Fibroblast of pulmonary artery (primary cell): ENCODE measurements at places on chromosomes 1 and 21.

DNA sequence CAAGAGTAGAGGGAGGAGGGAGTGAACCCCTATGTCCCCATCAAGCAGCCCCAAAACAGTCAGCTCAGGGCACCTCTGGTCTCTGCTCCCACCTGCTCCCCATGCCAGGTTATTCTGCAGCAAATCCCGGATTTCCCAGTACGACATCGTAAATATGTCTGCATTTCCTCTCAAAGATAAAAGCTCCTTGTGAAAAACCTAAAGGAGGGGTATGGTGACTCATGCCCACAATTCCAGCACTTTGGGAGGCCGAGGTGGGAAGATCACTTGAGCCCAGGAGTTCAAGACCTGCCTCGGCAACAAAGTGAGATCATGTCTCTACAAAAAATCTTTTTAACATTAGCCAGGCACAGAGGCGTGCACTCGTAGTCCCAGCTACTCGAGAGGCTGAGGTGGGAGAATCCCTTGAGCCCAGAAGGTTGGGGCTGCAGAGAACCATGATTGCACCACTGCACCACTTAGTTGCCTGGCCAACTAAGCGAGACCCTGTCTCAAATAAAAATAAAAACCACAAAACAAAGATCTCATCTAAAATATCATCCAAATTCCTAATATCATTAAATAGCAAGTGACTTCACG, 7.1 kb downstream of the ACOT7 start:
- peak; percentile 71 for DNase-seq

DNA sequence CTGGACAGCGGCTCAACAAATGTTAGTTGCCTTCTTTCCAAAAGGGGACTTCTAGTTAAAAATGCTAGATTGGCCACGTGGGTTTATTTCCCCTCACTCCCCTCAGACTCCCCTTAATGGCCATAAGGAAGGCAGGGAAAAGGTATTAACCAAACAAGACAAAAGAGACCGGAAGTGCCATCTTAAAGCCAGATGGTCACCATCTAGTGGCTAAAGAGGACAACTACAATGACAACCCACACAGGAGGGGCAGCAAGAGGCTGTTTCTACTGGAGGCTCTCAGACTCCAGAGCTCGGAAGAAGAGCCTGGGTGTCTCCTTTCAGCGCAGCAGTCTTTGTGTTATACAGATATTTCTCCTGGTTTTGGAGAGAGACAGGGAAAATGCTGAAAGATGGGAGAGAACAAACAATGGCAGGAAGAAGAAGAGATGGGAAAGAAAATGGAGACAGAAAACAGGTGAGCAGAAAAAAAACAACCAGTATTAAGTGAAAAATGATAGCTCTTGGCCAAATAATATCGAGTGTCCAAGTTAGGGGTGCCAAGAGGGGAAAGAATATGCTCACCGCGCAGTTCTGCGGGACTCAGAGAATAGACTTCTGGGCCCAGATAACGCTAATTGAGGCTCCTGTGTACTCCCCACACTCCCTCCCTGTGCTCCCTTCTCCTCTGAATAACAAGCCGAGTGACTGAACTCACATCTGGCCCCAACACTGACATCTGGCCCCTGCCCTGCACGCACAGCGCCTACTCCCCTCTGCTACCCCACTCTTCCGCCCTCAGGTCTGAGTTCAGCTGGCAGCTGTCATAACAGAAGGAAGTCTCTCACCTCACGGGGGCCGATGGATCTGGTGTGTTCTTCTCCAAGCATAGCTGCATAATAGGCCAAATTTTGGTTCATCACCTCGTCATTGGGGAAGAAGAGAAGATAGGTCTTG, 9.6 kb downstream of the P3H1 start:
- DNase-seq: peak; percentile 76

DNA sequence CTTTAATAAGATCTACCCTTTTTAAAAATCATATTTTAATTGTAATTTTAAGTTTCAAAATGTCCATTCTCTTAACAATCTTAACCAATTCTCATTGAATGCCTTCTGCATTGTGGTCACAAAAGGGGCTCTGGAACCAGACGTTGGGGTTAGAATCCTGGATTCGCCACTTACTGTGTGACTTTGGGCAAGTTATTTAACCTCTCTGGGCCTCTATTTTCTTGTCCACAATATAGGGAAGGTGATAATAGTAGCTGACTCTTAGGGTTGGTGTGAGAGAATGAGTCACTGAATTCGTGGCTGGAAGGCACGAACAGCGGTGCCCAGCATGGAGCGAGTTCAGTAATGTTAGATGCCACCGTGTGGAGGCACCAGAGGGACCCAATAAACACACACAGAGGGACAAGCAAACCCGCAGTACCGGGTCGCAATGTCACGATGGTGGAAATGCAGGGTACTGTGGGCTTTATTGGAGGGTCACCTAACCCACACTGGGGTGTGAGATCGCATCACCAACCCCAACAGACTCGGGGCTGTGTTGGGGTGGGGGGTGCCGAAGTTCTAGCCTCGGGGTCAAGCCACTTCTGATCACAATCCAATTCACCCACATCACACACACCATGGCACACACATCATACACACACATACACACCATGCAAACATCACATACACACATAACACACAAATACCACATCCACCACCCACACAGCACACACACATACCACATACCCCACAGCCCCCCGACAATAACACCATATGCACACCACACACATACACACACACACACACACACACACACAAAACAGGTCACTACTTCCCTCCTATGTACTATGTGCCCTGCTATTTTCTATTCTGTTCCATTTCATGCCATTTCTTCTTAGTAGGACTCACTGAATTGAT, 27.0 kb upstream of the IFNAR2 start:
- no peak for DNase-seq

- DNase-seq: no peak
Observed at GRCh38 chr1:160629286-160630210, 17.3 kb downstream of the SLAMF1 start.

GRCh38 chr1:217585577-217585976, 45.3 kb downstream of the GPATCH2 start:
- peak; percentile 23 for DNase-seq

DNA sequence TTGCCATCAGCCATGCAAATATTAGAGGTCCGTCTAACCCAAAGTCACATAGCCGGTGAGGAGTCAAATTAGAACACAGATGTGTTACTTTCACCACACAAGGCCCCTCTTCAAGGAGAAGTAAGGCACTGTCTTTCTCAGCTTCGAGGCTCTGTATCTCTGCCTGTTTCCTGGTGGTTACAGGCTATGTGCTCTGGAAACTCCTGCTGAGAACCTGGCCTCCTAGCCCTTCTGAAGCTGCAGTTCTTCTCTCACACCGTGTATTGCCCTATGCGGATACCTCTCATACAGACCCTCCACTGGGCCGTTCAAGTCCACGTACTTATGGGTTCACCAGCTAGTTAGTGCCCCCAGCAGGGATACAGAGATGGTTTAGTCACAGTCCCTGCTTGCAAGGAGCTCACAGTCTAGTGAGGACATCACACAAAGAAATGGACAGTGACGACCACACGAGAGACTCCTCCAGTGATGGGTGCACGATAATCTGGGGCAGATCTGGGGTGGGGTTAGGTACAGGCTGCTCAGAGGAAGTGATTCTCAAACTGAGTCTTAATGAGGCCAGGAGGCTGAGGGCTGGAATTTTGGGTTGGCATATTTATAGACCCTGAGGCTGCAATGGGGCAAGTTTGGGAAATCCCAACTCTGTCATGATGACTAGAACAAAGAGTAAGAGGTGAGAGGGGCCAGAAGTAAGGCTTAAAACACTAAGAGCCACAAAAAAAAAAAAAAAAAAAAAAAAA, 22.8 kb upstream of the ELOA start:
- DNase-seq: no peak

GRCh38 chr1:115160728-115161127, 71.4 kb upstream of the TSPAN2 start:
- no peak for DNase-seq

- no peak for DNase-seq
Observed at GRCh38 chr1:3600354-3600753, 11.0 kb downstream of the MEGF6 start.

DNA sequence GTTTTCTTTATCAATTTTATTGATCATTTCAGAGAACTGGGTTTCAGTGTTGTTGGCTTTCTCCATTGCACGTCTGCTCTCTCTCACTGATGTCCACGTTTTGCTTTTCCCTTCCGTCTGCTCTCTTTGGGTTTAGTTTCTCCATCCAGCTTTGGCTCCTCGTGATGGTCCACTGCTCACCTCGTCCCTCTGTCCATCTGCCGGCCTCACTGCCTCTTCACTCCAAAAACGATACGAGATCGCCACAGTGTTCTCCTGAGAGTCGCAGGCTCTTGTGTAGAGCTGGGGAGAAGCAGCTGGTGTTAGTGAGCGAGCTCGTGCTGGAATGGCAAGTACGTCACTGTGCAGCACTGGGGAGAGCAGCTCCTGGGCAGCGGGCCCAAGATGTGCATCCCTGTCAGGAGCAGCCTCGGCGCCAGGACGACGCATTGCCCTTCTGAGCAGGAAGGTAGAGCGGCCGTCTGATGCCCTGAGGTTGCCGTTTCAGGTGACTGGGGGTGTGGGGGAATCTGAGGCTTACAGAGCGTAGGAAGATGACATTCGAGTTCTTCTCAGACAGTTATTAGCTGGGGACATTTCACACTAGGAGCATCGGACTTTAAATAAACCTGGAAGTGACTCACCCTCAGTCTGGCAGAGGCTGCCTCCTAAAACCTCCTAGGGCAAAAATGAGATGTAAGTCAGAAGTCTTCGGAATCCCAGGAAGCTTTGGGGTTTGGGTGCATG, 31.4 kb upstream of the PCBP3 start:
- DNase-seq: peak; percentile 82

- no peak for DNase-seq
Observed at GRCh38 chr1:15204931-15205330, 42.1 kb upstream of the FHAD1 start.

- no peak for DNase-seq
Observed at GRCh38 chr1:171139890-171140289, 45.2 kb upstream of the FMO2 start.

GRCh38 chr1:209455145-209455544, 128.4 kb upstream of the CAMK1G start:
- DNase-seq: no peak

DNA sequence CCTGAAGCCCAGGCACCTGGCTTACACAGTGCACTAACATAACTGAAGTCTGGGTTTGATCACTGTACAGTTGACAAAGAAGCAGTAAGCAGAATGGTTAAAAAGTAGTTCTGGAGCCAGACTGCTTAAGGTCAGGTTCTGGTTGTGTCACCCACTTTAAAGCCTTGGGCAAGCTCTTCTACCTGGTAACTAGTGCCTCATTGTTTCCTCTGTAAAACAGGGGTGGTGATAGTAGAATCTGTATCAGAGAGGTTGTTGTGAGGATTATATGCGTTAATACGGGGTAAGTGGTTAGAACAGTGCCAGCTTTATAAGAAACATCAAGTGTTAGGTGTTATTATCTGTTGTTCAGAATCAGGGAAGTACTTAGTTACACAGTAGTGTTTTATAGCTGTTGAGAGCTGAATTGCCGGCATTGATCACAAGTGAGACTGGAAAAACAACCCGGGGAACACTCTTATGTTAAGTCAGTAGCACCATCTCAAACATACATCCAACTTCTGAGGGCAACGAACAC, 3.7 kb downstream of the BACH1 start:
- DNase-seq: no peak

DNA sequence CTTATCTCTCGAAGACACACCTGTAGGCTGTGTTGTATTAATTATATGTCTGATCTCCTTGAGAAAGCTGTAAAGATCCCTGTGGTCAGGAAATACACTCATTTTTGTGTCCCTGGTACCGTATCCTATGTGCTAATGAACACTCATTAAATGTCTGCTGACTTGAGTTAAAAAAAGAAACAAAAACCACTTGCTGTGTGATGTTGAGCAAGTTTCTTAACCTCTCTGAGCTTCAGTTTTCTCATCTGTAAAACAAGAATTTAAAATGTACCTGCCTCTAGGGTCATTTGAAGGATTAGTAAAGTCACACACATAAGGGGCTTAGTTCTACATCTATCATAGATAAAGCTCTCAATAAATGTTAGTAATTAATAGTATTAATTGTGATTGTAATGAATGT, 91.3 kb downstream of the VWA5B1 start:
- no peak for DNase-seq

DNA sequence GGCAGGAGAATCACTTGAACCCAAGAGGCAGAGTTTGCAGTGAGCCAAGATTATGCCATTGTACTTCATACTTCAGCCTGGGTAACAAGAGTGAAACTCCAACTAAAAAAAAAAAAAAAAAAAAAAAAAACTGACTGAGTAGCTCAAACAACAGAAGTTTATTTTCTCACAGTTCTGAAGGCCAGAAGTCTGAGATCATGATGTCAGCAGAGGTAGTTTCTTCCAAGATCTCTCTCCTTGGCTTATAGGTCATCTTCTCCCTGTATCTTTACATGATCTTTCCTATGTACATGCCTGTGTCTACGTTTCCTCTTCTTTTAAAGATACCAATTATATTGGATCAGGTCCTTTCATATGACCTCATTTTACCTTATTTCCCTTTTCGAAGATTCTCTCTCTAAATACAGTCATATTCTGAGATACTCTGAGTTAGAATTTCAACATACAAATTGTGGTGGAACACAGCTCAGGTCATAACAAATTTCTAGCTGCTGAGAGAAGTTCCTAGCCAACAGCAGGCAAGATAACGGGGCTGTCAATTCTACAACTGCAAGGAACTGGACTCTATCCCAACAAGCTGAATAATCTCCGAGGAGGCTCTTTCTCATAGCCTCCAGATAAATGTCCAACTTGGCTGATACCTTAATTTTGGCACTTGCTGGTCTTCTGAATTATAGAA, 187.7 kb upstream of the ADAMTS5 start:
- DNase-seq: peak; percentile 57

- no peak for DNase-seq
Observed at GRCh38 chr1:30310966-30311742, 412.2 kb downstream of the MATN1 start.

DNA sequence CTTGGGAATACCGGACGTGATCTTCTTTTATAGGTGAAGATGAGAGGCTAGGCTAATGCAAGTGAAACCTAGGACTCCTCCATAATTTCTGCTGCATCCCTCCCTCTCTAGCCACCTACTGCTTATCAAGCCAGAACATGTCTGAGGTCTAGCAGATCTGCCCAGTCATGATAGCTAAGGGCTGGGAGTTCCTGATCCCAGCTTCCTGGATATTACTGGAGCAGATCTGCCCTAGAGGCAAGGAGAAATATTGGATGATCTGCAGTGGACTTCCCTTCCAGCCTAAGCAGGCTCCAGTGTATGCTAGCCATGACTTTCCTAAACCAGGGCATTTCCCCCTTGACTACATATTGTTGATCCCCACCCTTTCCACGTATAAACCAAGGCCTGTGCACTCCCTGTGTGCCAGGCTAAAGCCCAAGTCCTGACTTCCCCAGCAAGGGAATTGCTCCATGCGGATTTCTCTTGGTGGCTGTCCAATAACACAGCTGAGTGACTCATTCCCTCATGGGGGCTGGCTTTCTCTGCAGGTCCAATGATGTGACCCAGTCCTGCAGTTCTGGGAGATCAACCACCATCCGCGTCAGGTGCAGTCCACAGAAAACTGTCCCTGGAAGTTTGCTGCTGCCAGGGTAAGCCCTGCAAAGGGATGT, 15.5 kb upstream of the SARS1 start:
- DNase-seq: peak; percentile 89

- DNase-seq: no peak
Observed at GRCh38 chr1:171195767-171196166, 10.7 kb downstream of the FMO2 start.
